HFFc6 (cell line): ENCODE measurements at places on chromosomes 13 and 19.

GRCh38 chr13:28326056-28326455 lies 168.9 kb downstream of the FLT1 start:
- no peak overlapping the region for H3K4me3 ChIP-seq
- peaks cover 10% of the 10 kb centered on the region for H3K36me3 ChIP-seq
- H3K27me3 ChIP-seq: no peaks in the 10 kb centered on the region; the same call in 1 of the 2 replicates
- H3K4me1 ChIP-seq: peaks cover 97% of the 10 kb centered on the region
- DNase-seq: no peak

DNA sequence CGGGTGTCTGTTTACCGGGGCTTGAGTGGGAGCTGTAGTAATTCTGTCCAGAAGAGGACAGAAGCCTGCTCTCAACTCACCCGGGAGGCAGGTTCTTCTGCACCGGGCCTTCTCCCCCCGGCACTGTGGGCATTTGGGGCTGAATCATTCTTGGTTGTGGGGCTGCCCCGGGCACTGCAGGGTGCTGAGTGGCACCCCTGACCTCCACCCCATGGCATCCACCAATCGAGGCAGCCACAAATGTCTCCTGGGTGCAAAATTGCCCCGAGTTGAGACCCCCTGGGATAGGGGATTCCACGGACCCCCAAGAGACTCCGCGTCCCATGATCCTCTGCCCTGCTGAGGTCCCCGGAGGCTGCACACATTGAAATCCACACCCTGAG lies 68.8 kb downstream of the GNG7 start:
- peaks cover 15% of the 10 kb centered on the region for H3K4me1 ChIP-seq
- H3K27me3 ChIP-seq: peaks cover 7% of the 10 kb centered on the region
- peaks cover 11% of the 10 kb centered on the region for H3K36me3 ChIP-seq
- H3K27ac ChIP-seq: no peak overlapping the region

DNA sequence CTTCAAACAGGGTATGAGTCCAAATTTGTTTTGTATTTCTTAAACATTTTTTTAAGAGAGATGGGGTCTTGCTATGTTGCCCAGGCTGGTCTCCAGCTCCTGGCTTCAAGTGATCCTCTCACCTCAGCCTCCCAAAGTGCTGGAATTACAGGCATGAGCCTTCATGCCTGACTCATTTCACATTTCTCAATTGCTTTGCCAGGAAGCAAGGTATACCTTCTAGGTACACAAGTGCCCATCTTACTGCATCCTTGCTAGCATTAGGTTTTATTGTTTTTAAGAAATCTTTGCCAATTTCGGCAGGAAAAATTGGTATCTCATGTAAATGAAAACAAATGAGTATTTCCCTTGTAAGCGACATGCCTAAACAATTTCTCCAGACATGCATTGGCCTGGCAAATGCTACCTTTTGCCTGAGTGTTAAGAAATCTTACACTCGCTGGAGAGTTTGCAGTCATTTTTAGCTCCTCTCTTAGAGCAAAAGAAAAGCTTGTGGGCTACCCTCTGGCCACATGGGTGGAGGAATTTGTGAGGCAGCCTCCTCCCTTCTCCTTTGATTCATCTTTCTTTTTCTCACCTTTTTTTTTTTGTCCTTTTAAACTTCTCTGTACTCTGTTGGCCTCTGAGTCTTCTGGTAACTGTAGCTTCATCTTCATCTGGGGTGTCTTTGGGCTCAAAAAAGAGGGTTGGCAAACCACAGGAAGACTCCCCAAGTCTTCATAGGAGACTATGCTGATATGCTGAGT lies 33.0 kb downstream of the ACTL9 start:
- no peaks in the 10 kb centered on the region for H3K36me3 ChIP-seq
- H3K27ac ChIP-seq: no peak overlapping the region
- no peak overlapping the region for H3K4me3 ChIP-seq

- H3K4me1 ChIP-seq: peaks cover 2% of the 10 kb centered on the region
- DNase-seq: no peak
- H3K27me3 ChIP-seq: no peaks in the 10 kb centered on the region
- no peak overlapping the region for H3K27ac ChIP-seq
- H3K36me3 ChIP-seq: no peaks in the 10 kb centered on the region
Observed at GRCh38 chr13:65411521-65411920, 1818.6 kb downstream of the PCDH9 start.

DNA sequence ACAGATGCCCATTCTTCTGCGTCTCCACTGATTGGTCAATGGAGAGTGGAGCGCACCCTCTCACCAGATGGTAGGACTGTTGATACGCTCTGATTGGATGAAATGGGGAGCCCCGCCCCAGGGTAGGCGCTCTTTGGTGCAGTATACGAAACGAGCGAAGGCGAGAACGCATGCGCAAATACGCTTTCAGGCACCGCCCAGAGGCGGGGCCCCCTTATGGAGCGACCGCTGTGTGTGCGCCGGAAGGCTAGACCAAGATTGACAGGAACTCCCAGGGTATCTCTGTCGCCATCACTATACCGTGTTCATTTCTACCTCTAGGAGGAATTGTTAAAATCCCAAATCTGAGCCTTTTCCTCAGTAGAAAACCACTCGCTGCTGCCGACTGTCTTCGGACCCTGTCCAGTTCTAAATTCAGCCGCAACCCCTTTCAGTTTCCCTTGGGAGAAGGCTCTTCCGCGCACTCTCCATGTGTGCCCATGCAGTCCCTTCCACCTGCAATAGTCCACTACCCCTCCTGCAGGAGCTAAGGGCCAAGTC lies 720 bp upstream of the HNRNPL start:
- H3K27me3 ChIP-seq: peaks cover 5% of the 10 kb centered on the region
- peak overlapping the region; percentile 92 for H3K4me3 ChIP-seq
- no peak for DNase-seq
- peak overlapping the region; percentile 98 for H3K27ac ChIP-seq

DNA sequence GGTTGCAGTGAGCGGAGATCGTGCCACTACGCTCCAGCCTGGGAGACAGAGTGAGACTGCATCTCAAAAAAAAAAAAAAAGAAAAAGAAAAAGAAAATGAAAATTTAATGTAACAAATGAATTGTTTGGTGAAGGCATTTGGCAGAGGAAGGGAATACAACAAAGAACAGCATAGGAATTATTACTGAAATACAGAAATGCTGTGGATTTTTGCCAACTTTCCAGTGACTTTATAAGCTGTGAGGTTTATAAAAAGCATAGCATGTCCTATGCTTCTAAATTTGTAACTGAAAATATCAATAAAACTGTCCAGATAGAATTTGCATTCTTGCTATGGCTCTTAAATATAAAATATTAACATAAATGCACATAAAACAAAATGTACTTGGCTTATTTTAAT lies 112.9 kb upstream of the IRS2 start:
- peaks cover 2% of the 10 kb centered on the region; the same call in 1 of the 2 replicates for H3K4me1 ChIP-seq
- no peak overlapping the region for H3K27ac ChIP-seq
- H3K27me3 ChIP-seq: peaks cover 8% of the 10 kb centered on the region
- H3K36me3 ChIP-seq: no peaks in the 10 kb centered on the region
- H3K4me3 ChIP-seq: no peak overlapping the region

DNA sequence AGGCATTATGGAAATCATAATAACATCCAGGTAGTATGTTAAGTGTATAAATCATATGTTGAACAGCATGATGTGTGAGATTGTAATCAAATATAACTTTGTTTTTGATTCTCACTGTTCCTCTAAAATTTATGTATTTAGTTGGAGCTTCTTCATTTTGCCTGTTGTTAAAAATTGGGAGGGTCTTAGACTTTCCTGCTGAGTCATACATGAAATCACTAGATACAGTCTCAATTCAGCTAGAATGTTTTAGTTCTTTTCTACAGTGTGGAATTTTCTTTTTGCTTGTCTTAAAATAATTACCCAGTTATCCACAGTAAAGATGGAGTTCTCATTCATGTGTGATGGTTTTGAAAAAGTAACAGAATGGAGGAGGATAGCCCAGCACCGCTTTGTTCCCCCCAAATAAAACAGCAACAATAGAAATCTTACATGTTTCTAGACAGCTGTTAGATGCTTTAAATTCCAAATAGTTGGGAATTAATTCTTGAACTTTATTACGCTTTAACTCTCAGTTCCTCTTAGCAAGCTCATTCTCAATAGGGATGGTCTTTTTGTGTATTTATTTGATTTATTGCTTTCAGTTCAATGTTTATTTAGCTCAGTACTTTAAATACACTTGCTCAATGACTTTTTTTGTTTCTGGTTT lies 109.5 kb downstream of the PDS5B start:
- no peaks in the 10 kb centered on the region; the same call in 1 of the 2 replicates for H3K27me3 ChIP-seq
- no peaks in the 10 kb centered on the region; the same call in 1 of the 2 replicates for H3K36me3 ChIP-seq
- H3K4me1 ChIP-seq: peaks cover 13% of the 10 kb centered on the region
- no peak for DNase-seq
- H3K4me3 ChIP-seq: no peak overlapping the region

DNA sequence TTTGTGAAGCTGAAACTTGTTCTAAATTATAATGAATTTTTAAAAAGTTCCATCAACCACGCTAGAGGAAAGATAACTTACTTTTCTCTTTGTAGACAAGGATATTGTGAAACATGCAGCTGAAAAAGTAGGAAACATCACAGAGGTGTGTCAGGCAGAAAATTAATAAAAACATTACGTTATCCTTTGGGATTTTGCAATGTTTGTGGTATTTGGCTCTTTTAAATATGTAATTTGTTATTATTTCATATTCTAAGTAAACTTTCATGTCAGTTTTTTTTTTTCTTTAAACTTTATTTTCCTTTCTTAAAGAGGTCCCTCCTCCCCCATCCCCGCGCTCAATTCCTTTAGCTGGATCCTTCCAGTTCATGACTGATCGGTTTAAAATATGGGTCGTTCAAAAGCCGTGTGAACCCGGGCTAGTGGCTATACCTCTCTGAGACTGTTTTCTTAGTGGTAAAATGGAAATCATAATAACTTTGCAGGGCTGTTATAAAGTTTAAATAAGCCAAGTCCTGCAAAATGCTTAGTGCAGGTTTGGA lies 740 bp upstream of the CCDC61 start:
- peaks cover 8% of the 10 kb centered on the region for H3K36me3 ChIP-seq
- H3K27ac ChIP-seq: no peak overlapping the region
- DNase-seq: no peak

DNA sequence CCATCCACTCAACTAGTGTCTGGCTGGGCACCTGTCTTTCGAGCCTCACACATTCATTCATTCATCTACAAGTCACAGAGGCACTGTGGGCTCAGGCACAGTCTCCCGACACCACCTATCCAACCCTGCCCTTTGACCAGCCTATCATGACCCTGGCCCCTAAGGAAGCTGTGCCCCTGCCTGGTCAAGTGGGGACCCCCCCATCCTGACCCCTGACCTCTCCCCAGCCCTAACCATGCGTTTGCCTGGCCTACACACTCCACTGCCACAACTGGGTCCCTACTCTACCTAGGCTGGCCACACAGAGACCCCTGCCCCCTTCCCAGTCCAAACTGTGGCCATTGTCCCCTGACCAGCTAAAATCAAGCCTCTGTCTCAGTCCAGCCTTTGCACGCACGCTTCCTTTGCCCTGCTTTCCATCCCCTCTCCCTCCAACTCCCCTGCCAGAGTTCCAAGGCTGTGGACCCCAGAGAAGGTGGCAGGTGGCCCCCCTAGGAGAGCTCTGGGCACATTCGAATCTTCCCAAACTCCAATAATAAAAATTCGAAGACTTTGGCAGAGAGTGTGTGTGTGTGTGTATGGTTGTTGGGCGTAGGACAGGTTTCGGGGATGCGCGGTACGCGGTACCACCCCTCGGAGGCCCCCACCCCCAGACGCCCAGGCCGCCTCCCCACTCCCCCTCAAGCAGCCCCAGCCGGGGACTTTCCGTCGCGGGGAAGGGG lies 404 bp upstream of the IL27RA start:
- no peak for DNase-seq
- H3K4me1 ChIP-seq: peaks cover 12% of the 10 kb centered on the region
- peaks cover 5% of the 10 kb centered on the region for H3K27me3 ChIP-seq
- H3K4me3 ChIP-seq: peak overlapping the region; percentile 88
- H3K27ac ChIP-seq: no peak overlapping the region
- no peaks in the 10 kb centered on the region for H3K36me3 ChIP-seq

- H3K27ac ChIP-seq: no peak overlapping the region
- no peaks in the 10 kb centered on the region; the same call in 1 of the 2 replicates for H3K4me1 ChIP-seq
- H3K27me3 ChIP-seq: peaks cover 1% of the 10 kb centered on the region; the same call in 1 of the 2 replicates
- no peak overlapping the region for H3K4me3 ChIP-seq
- no peaks in the 10 kb centered on the region for H3K36me3 ChIP-seq
Observed at GRCh38 chr13:73040968-73041596, 17.7 kb upstream of the KLF5 start.

DNA sequence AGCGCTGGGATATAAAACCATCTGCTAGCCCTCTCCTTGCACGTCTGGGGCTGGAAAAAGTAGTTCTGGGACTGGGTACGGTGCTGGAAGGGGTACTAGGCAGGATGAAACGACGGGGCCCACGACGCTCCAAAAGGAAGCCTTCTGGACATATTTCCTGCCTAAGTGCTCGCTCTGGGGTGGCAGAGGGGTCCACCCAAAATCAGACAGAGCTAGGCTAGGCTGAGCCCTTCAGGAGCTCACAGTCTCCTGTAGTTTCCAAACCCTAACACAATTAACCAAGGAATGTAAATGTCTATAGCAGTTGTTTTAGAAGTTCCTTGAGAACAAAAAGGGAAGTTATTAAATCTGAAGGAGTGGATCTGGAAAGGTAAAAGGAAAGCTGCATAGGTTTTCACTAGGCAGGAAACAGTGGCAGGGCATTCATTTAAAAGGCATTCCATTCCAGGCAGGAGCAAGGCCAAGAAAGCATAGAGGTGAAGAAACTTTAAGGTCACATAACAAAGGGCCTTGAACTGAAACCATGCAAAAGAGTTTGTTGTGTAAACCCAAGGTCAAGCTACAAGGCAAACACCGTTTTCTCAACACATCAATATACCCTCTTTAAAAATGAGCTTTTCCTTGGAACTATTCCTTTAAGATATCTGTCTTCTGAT lies 634 bp upstream of the DIAPH3 start:
- H3K4me1 ChIP-seq: peaks cover 47% of the 10 kb centered on the region
- no peak for DNase-seq
- no peaks in the 10 kb centered on the region; the same call in 1 of the 2 replicates for H3K27me3 ChIP-seq

GRCh38 chr13:69618838-69619237 lies 488.8 kb upstream of the ATXN8OS start:
- H3K4me1 ChIP-seq: no peaks in the 10 kb centered on the region
- no peak overlapping the region for H3K4me3 ChIP-seq
- no peak for DNase-seq
- no peak overlapping the region for H3K27ac ChIP-seq
- no peaks in the 10 kb centered on the region for H3K27me3 ChIP-seq

GRCh38 chr13:50923272-50923671 lies 13.7 kb downstream of the RNASEH2B start:
- H3K27ac ChIP-seq: no peak overlapping the region
- H3K27me3 ChIP-seq: no peaks in the 10 kb centered on the region
- H3K4me3 ChIP-seq: no peak overlapping the region
- H3K4me1 ChIP-seq: no peaks in the 10 kb centered on the region
- no peak for DNase-seq

GRCh38 chr19:4539693-4540581 lies at the start of gene LRG1:
TSS of gene LRG1 (minus strand) at chr19:4540036. CDS start at chr19:4540013, 23 bp downstream.
- H3K4me1 ChIP-seq: no peaks in the 10 kb centered on the region
- H3K4me3 ChIP-seq: no peak within 1 kb of the TSS
- DNase-seq: no peak
- H3K36me3 ChIP-seq: no peaks in the 10 kb centered on the region; the same call in 1 of the 2 replicates
- peaks cover 25% of the 10 kb centered on the region for H3K27me3 ChIP-seq

DNA sequence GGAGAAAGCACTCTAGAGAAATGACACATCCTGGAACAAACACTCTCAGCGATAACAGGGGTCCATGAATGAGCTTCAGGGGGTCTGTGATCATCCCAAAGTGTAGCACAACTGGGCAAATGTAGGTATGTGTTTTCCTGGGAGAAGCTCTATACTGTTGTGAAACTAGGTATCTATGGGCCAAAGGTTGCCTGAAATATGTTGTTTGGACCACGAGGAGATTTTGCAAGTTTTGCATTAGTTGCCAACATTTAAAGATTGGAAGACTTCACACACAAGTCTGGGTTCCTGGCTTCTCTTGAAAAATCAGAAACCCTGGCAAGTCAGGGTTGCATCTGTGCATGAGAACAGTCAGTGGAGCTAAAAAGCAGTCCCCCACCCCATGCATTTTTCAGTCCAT lies 26.7 kb upstream of the POU2F2 start:
- H3K4me3 ChIP-seq: no peak overlapping the region
- peaks cover 64% of the 10 kb centered on the region for H3K27me3 ChIP-seq
- no peaks in the 10 kb centered on the region for H3K36me3 ChIP-seq
- no peaks in the 10 kb centered on the region for H3K4me1 ChIP-seq
- H3K27ac ChIP-seq: no peak overlapping the region
